ENCODE measurements at places on chromosomes 7 and 10.
A peak's percentile ranks its signal among the peaks of the same experiment; 100 is the strongest.

DNA sequence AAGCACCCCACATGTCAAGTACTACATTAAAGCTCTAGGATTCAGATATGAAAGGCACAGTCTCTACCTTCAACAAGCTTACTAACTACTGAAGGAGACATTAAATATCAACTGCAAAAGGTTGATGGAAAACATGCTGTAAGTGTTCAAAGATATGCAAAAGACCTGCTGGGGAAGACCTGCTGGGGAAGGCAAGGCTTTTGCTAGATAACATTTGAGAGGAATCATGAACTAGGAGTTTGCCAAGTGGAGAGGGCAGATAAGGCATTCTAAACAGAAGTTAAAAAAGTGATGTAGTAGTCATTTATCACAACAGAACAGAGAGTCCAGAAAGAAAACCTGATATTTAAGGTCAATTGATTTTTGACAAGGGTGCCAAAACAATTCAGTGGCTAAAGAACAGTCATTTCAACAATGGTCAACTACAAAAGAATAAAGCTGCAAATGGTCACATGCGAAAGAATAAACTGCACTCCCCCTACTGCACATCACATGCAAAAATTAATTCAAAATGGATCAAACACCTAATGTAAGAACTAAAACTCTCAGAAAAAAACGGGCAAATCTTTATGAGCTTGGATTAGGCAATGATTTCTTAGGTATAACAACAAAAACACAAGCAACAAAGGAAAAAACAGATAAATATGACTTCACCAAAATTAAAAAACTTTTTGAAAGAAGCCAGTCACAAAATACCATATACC lies 23.0 kb upstream of the MSS51 start:
- DNase-seq: peak; percentile 98

GRCh38 chr7:14197280-14197679 lies 207.8 kb upstream of the ETV1 start:
- DNase-seq: no peak

- DNase-seq: no peak
Measured at GRCh38 chr10:4256971-4257370, 472.0 kb upstream of the KLF6 start.

DNA sequence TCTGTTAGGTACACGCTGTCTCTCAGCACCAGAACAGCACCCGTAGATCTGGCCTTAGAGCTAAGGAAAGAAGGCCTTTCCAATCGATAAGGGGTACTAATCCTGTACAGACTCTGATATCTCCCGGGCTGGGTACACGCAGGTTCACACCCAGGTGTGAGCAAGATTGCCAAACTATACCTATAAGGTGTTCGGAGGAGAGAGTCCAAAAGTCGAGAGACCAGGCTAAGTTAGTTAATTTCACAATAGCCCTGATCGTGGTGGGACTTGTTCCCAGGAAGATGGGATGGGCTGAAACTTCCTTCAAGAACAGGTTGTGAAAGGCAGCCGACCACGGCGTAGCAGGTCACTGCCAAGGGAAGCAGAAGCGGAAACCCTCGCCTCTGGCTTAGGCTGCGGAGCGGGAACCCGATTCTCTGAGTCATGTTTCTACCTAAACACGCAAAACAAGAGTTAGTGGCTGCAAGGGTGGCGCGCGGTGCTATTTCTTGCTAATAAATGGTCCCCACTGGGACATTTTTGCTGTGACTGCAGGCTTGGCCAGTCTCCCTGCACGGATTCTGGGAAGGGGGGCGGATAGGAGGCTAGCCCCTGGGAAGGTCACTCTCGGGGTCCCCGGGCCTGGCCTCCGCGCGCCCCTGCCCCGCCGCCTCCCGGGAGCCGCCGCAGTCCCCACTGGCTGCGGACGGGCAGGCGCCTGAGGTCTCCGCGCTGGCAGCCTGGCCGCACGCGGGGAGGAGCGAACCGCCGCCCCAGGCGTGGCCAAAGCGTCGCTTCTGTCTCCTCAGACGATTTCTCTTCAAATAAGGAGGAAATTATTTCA lies 75.4 kb upstream of the PDSS1 start:
- DNase-seq: peak; percentile 50

DNA sequence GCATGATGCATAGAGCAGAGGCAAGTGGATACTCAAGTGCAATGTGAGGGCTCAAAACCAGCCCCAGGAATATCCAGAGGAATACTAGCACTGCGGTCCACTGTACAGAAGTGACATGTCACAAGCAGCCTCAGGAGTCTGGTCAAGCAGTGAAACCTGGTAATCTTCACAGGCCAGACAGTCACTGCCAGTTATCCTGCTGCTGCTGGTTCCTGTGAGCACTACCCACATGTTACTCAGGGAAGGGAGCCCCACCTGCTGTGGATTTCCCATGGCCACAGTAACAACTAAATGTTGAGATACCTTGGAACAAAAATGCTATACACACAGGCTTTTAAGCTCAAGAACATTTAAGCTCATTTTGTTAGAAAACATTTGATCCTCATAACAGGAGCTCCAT lies 103.0 kb downstream of the RNF133 start:
- DNase-seq: no peak

GRCh38 chr10:72349438-72349837 lies 5.3 kb downstream of the DNAJB12 start:
- no peak for DNase-seq

- no peak for DNase-seq
Measured at GRCh38 chr7:47889723-47890122, 58.5 kb downstream of the PKD1L1 start.

DNA sequence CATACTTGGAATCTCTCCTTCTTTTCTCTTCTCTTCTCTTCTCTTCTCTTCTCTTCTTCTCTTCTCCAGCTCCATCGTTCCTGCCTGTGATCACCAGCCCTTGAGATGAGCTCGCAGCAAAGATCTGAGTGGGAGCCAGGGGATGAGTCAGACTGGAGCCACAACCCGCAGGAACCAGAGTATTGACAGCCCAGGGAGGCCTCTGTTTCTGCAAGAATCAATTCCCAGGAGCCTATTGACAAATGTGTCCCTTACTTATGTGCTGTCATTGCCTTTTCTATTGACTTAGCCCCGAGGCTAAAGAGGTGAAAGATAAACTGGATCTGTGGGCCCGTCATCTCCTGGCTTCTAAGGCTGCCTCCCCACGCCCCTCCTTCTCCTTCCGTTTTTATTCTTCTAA lies 13.1 kb upstream of the HABP2 start:
- DNase-seq: peak; percentile 53

DNA sequence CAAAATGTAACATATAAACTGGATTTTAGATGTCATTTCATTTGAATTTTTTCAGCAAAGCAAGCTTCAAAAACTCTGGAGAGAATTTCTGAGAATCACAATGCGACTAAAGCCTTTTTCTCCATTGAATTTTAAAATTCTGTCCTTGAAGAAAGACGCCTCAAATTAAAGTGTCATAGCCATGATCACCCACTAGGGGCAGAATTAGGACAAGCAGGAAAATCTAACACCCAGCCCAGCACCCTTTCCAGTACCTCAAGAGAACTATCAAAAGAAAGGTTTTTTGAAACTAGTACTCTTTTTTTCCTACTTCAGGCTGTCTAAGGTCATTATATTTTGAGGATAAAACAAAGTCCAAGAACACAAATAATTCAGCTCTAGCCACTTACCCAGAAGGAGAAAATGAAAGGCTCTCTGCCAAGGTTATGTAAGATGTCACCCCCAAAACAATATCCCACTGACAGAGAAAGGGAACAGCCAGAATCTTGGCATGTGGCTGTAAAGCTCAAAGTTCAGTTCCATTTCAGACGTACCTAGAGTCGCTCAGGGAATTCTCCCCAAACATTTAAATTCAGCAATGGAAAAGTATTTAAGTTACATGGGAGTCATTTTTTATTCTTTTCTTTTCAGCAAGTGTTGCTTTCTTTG lies 299.4 kb downstream of the SNX13 start:
- DNase-seq: peak; percentile 77

GRCh38 chr7:98613601-98614425 lies 3.3 kb upstream of the NPTX2 start:
- DNase-seq: peak; percentile 53

DNA sequence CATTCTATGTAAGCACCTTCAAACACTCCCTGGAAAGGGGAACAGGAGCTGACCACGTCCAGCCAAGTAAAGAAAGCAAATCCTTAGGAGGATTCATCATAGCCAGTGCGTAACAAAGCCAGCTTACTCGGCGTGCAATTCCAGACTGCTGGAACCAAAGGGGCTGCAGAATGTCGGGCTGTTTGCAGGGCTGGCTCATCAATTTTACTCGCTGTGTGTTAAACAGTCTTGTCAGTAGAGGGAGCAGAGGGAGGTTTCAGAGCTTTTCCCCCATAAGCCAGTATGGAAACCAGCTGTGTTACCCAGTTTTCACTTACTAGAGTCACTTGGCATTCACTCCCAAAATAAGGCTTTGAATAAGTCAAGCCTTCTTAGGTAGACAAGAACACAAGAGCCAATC lies 127.1 kb downstream of the KMT2E start:
- no peak for DNase-seq

DNA sequence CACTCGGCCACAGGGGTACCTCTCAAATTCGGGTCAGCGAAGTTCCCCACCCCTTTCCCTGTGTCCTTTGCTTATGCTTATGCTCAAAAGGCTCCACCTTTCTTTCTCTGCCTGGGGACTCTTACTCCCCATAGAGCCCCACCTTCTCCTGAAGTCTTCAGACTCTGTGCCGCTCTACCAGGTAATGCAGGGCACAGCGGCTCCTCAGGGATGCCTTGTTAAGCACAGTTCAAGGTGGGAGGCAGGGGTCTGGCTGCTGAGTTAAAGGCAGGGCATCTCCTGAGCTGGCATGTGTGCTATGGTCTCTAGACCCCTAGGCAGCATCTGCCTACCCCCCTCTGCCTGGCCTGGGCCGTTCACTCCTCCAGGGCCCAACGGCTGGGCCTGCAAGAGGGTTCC lies 3.0 kb upstream of the CXCL12 start:
- no peak for DNase-seq

DNA sequence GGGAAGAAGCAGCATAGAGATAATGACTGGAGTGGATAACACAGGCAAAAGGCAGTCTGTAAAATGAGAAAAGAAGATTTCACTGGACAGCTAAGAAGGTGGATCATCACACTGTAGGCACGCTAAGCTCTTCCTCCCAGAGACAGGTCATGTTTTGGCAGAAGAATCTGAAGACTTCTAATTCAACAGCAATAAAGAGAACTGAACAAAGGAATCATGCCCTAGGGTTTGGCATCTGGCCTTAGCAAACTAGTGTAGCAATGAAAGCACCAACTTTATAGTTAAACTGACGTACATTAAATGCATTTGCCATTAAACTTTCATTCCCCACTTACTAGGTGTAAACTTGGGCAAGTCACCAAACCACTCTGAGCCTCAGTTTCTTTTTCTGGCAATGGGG lies 84.4 kb upstream of the SEM1 start:
- no peak for DNase-seq

DNA sequence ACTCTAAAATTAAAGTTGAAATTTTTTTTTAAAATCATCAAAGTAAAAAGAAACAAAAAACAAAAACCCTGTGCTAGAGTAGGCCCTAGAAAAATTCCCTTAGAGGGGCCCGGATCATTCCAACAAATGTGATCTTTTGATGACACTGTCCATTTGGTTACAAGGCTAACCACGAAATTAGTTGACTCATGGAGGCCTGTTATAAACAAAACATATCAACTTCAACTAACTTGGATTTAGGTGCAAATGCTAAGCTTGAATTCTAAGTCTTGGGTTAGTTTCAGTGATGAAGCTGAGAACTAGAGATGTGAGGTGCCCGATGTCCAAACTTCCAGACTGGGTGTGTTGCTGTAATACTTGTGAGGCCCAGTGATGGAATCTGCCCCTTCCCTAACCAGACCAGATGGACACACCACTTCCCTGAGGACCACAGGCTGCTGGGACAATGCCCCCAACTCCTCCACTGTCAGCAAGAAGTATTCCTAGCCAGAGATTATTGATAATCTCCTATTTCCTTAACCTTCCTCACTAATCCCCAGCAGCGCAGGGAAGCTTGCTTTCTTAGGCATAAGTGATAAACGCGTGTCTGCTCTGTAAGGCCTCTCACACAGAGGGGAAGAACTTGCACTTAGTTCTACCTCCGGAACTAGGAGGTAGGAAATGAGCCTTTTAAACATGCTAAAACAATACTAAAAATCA lies 108.7 kb downstream of the RAPGEF5 start:
- DNase-seq: no peak

DNA sequence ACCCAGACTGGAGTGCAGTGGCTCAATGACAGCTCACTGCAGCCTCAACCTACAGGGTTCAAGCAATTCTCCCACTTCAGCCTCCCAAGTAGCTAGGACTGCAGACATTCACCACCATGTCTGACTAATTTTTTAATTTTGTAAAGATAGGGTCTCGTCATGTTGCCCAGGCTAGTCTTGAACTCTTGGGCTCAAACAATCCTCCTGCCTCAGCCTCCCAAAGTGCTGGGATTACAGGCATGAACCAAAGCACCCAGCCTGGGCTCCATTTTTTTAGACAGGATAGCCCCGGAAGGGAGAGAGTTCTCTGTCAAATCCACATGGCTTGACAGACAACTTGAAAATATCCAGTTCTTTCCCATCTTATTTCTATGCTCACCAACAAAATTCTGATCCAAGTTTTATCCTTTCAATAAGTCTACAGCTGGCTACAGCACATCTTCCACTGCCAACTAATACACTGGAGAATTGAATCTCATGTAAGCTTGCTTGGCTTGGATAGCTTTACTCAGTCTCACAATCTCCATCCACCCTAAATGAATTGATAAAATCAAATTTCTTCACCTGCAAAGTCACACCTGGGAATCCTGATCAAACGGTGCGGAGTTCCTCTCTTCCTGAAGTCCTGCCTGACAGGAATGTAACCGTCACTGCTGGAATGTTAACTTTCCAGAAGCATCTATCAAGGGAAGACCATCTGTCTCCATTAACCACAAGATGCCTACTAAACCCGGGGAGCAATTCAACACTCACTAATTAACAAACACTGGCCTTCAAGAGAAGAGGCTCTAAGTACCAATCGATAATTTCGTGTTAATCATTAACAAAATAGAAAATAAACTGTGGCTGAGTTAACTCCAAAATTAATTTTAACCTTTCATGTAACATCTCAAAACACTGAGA lies 239.7 kb upstream of the MKLN1 start:
- DNase-seq: no peak

DNA sequence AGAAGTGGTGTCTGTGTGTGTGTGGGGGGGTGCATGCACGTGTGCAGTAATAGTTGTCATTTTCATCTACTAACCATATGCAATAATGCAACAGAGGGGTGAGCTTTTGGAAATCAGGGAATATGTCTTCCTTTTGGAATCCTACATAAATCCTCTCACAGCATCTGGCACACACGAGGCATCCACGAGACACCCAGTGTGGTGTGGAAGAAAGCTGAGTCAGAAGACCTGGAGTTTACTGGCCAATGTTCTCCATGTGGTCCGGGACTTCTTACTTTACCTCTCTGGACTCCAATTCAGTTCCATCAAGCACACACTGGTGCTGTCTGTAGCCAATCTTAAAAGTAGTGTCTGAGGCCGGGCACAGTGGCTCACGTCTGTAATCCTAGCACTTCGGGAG lies 43.1 kb upstream of the C10orf90 start:
- no peak for DNase-seq

GRCh38 chr7:75916259-75916658 lies 1.3 kb downstream of the POR start:
- DNase-seq: no peak

GRCh38 chr10:61836888-61837754 lies 64.4 kb upstream of the ARID5B start:
- DNase-seq: no peak

GRCh38 chr10:810351-810846 lies 120.9 kb upstream of the DIP2C start:
- DNase-seq: peak; percentile 11
